ENCODE measurements at places on chromosomes 1 and 21.

- DNase-seq, result no peak
These were observed 134.0 kb downstream of the CLEC20A start for GRCh38 chr1:178362747-178363146.

- DNase-seq, result no peak
These were observed 1.0 kb upstream of the EPS15 start for GRCh38 chr1:51519865-51520699.

GRCh38 chr1:211327346-211327921 is 801 bp downstream of the TRAF5 start:
- no peak for DNase-seq

GRCh38 chr1:62875676-62876075 is 91.7 kb downstream of the ATG4C start:
- no peak for DNase-seq

DNA sequence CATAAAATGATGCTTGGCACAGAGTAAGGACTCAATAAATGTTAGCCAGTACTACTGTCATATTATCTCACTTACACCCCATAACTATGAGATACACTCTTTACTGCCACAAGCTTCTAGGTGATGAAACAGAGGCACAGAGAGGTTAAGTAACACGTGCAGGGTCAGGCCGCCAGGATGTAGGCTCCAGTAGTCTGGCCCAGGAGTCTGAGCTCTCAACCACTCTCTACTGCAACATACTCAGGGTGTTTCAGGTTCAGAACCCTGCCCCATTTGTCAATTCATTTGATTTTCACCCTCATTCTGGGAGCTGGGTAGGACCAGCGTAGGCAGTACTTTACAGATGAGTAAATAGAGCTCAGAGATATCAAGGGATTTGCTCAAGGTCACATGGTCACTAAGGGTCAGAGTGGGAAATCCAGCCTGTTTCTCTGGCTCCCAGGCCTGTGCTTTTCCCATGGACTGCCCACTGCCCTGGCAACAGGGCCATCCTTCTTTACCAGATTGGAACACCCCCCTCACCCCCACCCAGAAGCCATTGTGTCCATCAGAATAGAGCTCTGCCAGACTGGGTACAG is 21.2 kb downstream of the IQGAP3 start:
- no peak for DNase-seq

DNA sequence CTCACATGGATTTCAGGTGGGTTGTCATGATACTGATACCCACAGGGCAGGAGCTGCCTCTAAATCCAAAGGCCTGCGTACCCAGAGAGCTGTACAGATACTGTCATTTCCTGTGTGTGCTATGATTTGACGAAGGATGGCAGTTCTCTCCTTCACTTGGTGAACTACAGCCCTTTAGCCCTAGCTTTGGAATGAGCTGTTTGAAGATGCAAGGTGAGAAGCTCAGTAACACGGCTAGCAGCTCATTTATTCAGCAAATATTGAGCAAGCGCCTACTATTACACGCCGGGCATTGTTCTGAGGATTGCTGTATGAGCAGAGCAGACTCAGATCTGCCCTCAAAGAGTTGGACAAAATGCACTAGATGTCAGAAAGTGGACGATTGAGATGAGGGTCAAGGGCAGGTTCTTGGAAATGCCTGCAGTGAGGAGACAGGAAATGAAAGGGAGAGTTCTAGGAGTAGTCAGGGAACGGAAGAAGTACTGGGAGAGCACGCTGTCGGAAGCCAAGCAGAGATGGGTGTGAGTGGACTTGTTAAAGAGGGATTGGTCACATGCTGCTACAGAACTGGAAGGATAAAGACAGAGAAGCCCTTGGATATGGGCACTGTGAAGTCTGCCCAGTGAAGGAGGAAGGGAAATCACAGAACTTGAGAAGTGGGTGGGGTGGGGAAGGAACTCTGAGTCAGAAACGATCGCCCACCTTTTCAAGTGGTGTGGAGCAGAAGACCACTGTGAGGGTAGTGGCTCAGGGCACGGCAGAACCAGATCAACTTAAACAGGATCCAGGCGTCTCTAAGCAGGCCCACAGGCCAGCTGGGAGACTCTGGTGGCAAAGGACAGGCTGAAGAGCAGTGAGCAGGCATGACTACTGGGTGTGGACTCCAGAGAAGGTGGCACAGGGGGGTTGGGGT is 7.1 kb downstream of the PTGFRN start:
- DNase-seq, result no peak

GRCh38 chr1:95084317-95085176 is 11.8 kb upstream of the ALG14 start:
- DNase-seq, result no peak
